ENCODE measurements at places on chromosomes 11 and 22.

DNA sequence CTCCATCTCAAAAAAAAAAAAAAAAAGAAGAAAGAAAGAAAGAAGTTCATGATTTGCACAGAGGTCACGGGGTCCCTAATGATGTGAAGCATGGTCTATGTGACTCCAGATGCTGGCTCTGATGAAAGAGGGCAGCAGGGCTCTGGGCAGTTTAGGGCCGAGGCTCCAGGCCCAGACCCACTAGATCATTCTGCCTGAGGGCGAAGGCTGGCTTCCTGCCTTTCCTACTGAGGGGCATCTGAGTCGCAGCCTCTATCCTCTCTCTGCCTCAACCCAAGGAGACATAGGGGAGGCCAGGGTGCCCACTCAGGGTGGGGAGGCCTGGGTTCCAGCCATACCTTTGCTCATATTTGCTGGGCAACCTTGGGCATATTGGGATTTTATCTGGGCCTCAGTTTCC is 4.8 kb downstream of the SLC35E4 start:
- DNase-seq: no peak

- no peak for DNase-seq
Observed at GRCh38 chr22:37999640-38000272, 15.4 kb upstream of the SOX10 start.

GRCh38 chr22:49881856-49882255 is 28.2 kb downstream of the ZBED4 start:
- DNase-seq: no peak

DNA sequence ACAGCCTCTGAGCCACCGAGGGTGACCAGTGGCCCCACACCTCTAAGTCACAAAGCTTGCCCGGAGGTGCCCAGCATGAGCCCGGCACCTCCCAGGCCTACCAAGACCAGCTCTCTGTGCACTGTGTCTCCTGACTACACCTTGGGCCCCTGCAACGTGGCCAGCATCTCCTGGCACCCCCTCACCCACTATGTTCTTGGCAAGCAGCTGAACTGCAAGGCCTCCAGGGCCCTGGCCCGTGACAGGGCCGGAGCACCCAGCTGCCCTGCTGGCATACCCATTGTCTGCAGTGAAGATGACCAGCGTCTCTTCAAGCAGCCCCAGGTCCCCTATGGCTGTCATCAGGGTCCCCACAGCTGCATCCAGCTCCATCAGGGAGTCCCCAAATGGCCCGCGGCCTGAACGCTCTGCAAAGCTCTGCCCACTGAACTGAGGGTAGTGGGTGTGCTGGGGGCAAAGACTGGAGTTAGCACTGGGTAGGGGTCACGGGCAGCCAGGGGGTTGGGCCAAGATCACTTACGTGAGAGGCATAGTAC is 1.6 kb downstream of the ARSA start:
- no peak for DNase-seq

- DNase-seq: no peak
Observed at GRCh38 chr11:34251589-34251980, 106.2 kb downstream of the ABTB2 start.

GRCh38 chr11:64637334-64638017 is 46.5 kb downstream of the SLC22A12 start:
- no peak for DNase-seq

DNA sequence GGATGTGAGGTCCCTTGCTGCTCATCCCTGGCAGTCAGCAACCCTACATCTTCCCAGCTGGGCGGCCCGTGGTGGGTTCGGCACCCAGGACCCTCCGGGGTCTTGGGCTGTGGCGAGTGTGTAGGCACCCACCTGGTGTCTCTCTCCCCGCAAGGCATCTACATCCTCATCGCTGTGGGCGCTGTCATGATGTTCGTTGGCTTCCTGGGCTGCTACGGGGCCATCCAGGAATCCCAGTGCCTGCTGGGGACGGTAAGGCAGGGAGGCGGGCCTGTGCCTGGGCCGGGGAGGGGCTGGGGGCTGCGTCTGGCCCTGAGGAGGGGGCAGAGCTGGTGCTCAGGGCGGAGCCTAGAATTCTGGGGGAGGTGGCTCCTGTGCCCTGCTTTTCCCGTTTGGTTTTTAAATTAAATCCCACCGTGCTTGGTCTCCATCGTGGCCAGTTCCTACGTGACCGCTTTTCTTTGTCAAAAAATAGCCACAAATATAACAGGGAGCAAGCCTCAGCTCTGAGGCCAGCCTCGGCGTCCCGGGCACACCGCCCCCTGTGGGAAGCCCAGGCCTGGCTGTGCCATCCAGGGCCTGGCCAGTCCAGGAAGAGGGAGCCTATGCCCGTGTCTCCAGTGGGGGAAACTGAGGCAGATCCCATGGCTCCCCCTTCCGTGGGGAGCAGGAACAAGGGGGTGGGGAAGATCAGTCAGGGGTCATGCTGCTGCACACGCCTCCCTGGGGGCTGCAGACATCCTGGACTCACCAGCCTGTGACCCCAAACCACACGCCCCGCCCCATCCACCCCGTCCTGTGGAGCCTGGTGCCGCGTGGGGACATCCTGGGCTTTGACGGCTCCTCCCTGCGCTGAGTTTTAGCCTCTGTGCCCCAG is 6.4 kb upstream of the TSSC4 start:
- DNase-seq: no peak

- no peak for DNase-seq
Observed at GRCh38 chr11:28542561-28542960, 434.4 kb downstream of the METTL15 start.

GRCh38 chr11:113760241-113760640 is 13.3 kb downstream of the ZW10 start:
- no peak for DNase-seq

- no peak for DNase-seq
Observed at GRCh38 chr11:14672635-14673034, 29.0 kb downstream of the PDE3B start.

DNA sequence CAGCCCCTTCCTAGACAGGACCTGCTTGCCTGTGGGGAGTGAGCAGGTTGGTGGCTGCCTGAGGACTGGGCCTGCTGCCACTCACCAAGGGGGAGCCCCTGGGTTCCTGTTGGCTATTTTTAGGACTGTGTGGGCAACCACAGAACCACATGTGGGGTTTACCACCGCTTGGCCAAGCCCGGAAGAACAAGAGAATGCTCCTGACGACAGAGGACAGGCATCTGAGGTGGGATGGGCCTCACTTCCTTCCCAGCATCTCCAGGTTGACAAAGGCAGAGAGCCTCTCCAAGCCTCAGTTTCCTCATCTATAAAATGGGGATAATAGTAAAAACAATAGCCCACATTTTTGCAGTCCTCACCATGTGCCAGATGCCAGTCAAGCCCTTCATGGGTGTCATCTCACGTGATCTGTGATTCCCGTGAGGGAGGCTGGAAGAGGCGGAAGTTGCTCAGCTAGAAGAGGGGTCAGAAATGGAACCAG is 43.6 kb downstream of the LRRC32 start:
- DNase-seq: no peak

DNA sequence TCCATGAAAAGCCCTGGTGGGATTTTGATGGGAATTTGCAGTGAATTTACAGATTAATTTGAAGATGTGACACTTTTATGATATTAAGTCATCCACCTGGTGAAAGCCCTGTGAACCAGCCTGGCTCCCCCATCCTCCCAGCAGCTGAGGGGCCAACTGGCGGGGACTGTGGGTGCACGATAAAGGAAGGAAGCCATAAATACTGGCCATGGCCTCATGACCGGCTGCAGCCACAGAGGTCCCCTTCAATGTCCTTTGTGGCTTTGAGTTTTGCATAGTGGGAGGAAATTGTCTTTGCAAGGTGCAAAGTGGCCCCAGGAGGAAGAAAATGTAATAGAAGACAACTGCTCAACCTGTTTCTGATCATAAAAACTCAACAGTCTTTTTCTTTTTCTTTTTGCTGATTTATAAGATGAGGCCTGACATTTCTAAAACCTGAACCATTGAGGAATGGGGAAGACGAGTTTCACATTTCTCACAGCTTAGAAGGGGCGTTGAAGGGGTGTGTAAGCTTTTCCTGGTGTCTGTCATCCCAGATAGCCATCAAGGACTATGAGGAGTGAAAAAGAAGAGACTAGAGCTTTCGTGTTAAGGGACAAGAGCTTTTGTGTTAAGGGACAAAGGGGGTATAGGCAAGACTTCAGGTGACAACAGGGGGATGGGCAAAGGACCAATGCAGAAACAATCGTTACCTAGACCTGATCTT is 6.3 kb upstream of the NDUFV1 start:
- DNase-seq: no peak

GRCh38 chr22:49687786-49688515 is 139.7 kb downstream of the BRD1 start:
- DNase-seq: no peak

- no peak for DNase-seq
Observed at GRCh38 chr22:26545385-26545784, 33.1 kb upstream of the TFIP11 start.
